ENCODE measurements at places on chromosomes 6 and 20.

DNA sequence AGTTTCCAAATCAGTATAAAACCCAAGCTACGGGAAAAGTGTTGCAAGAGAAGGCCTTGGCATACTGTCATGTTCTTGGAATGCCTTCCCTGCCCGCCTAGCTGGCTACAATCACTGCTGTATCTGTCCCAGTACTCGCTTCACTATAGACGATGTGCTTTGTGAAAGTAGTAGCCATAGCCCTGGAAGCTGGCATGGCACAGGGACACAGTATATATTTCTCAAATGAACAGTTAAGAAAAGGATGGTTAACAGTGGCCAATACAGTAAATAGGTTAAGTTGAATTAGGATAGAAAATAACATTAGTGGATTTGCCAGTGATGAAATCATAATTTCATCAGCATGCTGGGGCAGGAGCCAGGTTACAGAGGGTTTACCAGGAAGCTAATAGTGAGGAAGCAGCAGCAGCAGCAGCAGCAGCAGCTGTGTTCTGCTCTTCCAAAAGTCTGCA is 499.3 kb downstream of the CDKAL1 start:
- no peak for DNase-seq

DNA sequence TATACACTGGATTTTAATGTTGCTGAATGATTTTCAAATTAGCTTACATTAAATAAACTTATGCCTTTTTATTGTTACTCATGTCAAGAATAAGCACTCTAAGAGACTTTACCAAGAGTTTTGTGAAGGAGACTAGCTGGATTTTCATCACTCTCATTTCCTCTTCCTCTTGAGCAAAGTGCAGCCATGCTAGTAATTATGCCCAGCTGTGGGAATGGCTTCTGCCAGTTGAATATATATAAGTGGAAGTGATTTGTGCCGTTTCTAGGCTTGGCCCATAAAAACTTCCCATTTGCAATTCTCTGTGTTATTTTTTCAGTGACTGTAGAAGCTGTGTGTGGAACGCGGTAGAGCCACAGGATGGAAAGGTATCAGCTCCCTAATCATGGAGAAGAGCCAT is 255.8 kb downstream of the HDGFL1 start:
- no peak for DNase-seq

DNA sequence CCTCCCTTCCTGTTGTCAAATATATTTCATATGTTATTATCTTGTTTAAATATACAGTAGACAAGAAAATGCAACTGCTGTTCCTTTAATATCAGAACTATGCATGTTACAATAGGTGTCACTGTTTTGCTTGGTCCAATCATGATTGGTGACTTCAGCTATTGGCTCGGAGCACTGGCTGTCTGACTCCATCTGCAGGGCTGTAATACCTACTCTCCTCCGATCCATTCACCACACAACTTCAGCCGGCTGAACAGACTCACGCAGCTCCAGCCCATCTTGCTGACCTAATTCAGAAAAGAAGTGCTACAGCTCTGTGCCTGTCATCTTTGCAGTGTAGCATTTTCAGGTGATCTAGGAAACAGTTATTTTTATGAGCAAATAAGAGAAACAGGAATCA is at the start of gene BTBD3:
Gene BTBD3 (plus strand): TSS at position 231 of the 400 bp plus-strand sequence. CDS start 383 bp downstream, outside the sequence.
- DNase-seq, result no peak

GRCh38 chr20:18943542-18943941 is 130.0 kb downstream of the SCP2D1 start:
- DNase-seq, result no peak

DNA sequence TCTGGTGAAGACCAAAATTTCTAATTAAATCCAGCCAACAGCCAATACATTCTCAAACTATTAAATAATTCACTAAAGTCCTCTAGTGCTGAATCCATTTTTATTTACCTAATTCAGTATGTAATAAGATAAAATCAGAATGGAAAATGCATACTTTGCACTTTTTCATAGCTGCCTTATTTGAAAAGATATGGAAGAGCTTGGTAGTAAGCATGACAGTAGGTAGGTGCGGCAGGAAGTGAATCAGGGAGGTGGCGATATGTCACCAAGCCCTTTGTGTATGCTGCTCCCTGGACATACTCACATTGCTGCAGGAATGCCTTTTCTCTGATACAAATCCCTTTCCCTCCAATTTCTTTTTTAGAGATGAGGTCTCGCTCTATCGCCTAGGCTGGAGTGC is 10.2 kb upstream of the TGM3 start:
- DNase-seq, result no peak

Measured in T-helper 22 cell (primary cell).